COLO829 (cell line): ENCODE measurements at places on chromosomes 7 and 10.

GRCh38 chr10:1626410-1626809 is 110.9 kb downstream of the ADARB2 start:
- DNase-seq: no peak

GRCh38 chr10:12444981-12445700 is 95.8 kb downstream of the CAMK1D start:
- DNase-seq: no peak

- no peak for DNase-seq
These were observed 419.1 kb downstream of the AUTS2 start for GRCh38 chr7:70017357-70017756.

- DNase-seq: no peak
These were observed 146.5 kb downstream of the CSTF2T start for GRCh38 chr10:51552879-51553278.

- DNase-seq: peak; percentile 94
These were observed 14.1 kb downstream of the YAE1 start for GRCh38 chr7:39580149-39580874.

DNA sequence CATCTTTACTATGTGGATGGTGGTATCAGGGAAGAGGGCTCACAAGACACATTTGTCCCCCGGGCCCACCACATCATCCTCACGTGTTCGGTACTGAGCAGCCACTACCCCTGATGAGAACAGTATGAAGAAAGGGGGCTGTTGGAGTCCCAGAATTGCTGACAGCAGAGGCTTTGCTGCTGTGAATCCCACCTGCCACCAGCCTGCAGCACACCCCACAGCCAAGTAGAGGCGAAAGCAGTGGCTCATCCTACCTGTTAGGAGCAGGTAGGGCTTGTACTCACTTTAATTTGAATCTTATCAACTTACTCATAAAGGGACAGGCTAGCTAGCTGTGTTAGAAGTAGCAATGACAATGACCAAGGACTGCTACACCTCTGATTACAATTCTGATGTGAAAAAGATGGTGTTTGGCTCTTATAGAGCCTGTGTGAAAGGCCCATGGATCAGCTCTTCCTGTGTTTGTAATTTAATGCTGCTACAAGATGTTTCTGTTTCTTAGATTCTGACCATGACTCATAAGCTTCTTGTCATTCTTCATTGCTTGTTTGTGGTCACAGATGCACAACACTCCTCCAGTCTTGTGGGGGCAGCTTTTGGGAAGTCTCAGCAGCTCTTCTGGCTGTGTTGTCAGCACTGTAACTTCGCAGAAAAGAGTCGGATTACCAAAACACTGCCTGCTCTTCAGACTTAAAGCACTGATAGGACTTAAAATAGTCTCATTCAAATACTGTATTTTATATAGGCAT is 9.1 kb upstream of the CSGALNACT2 start:
- DNase-seq: peak; percentile 90

GRCh38 chr7:382043-382400 is 92.1 kb downstream of the FOXL3 start:
- no peak for DNase-seq

- DNase-seq: peak; percentile 97
These were observed 57.1 kb upstream of the IGFBP3 start for GRCh38 chr7:45978010-45978681.

- DNase-seq: peak; percentile 23
These were observed 455.3 kb downstream of the REEP3 start for GRCh38 chr10:63976538-63976937.

- no peak for DNase-seq
These were observed 949 bp upstream of the CLIP2 start for GRCh38 chr7:74288034-74288881.

GRCh38 chr10:127695431-127695830 is 41.6 kb upstream of the FOXI2 start:
- DNase-seq: no peak

DNA sequence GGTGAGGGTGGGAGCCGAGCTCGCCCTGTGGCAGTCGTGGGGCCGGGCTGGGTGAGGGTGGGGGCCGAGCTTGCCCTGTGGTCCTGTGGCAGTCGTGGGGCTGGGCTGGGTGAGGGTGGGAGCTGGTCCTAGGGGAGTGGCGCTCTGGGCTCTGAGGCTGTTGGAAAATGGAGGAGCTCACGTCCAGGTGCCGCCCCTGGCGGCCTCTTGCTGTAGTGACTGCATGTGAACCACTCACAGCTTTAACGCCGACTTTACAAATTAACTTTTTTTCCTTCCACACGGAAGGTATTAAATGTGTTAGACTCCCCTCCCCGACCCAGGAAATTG is 312.6 kb downstream of the WDR37 start:
- DNase-seq: peak; percentile 33

DNA sequence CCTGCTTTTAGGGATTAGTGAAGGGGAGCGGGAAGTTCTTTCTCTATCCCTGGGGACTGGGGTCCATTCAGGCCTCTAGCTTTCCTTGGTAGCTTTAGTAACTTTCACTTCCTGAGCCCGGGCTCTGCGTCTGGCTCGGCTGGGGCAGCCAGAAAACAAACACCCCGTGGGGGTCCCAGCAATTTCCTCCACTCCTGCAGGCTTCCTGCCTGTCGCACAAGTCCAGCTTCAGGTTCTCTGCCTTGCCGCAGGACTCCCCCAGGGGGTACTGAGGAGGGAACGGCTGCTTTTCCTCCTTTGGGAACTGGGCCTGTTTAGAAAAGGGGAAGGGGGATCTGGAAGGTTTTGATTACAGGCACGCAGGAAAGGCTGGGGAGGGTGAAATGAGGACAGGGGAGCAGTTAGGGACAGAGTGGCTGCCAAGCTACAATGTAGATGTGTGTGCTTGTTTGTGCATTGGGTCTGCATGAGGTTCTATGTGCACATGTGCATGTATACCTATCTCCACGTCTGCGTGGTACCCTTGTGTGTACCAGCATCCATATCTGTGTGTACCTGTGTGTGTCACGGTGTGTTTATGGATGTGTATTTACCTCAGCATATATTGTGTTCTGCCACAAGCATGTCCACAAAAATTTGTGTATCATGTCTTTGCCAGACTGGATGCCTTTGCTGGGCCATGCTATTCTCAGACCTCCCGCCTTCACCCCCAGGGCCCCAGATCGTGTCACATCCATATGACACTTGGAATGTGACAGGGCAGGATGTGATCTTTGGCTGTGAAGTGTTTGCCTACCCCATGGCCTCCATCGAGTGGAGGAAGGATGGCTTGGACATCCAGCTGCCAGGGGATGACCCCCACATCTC is 2.0 kb downstream of the KAZALD1 start:
- no peak for DNase-seq

DNA sequence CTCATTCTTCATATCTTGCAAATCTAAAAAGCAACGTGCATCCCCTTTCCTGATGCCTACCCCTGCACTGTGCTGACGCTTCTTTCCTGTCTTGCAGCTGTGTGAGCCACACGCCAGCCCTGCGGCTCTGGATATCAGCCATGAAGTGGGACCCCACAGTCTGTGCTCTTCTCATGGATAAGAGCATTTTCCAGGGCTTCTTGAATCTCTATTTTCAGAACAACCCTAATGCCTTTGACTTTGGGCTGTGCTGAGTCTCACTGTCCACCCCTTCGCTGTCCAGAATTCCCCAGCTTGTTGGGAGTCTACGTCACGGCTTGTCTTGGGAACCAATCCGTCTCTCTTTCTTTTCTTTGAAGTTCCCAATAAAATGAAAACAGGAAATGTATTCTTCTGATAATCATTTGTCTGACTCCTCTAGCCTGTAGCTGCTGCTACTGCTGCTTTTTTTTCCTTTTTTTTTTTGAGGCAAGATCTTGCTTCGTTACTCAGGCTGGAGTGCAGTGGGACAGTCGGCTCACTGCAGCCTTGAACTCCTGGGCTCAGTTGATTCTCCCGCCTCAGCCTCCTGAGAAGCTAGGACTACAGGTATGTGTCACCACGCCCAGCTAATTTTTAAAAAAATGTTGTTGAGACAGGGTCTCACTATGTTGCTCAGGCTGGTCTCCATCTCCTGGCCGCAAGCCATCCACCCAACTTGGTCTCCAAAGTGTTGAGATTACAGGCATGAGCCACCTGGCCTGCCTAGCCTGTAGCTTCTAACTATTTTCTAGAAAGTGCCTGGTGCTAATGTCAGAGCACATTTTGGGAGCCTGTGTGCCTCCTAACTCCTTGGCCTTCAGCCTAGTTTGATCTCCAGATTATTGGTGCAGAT is 30.3 kb downstream of the GSTO2 start:
- DNase-seq: no peak

DNA sequence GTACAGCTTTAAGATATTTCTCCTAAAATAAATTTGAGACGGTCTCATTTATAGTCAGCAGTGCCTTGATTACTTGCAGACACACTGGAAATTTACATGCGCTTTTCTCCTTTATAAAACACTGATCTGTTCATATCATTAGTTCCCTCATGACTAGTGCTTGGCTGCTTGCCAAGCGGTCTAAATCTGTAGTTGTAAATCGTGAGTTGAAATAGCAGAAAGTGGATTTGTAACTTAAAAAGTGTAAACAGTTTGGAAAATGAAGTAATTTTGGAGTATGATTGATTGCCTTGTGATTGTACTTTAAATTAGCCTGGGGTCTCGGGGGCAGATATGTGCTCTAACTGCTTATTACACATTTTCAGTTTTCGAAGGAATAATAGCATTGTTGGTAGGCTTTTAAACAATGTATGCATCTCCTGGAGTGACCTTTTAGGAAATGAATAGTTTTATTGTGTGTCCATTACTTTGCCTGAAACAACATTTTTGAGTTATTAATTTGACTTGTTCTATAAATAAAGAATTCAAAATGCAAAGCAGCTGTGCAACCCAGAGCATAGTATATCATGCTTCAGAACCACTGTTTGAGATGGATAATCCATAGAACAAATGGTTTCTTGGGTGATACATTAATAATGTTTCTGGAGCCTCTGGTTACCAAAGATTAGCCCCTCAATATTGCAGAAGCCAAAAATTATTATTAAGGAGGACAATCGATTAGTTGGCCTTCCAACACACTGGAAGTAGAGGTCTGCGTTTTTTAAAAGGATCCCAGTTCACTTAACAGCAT is 73.3 kb downstream of the ARID5B start:
- peak; percentile 68 for DNase-seq

DNA sequence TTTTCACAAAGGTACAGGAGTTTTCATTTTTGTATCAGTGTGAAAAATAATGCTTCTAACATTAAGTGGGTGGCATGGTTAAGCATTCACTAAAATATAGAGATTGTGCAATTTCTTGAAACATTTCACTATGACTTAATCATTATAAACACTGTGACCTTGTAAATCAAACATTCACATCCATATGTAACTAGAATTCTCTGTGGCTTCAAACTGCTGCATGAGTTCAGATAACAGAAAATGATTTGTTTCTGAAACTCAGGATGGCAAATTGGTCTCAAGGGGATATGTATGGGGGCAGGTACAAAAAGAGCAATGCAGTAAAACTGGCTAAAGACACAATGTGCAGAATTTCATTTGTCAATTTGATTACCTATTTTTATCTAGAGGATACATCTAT is 3.8 kb downstream of the FAM133B start:
- DNase-seq: no peak

DNA sequence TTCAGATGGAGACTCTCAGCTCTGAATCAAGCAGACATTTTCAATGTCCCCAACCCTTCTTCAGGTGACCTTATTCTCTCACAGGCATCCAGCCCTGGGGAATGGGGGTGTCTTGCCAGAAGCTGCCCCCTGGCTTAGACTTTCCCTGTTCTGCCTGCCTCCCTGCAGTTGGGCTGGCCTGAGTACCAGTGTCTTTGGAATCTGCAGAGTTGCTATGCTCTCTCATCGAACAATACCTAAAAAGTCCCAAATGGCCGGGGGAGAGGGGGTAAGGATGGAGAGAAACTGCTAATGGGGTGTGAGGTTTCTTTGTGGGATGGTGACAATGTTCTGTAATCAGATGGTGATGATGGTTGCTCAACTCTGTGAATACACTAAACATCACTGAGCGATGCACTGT is 20.6 kb downstream of the SLC18A2 start:
- DNase-seq: no peak

DNA sequence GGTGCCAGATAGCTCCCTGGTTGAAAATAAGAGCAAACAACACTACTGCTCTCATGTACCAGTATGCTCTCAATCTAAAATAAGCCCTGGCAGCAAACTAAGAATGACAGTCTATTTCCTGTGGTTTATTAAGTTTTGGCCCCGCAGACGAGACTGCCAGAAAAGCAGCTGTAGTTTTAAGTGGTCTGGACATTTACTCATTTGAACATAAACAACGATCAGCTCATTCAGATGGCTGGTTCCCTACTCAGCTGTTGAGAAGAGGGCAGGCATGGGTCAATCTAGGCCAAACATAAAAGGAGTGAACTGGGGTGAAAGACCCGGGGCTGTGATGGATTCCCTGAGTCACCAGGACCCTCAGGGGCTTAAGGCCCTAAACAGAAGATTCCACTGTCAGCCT is 4.5 kb downstream of the TRIL start:
- DNase-seq: peak; percentile 60

DNA sequence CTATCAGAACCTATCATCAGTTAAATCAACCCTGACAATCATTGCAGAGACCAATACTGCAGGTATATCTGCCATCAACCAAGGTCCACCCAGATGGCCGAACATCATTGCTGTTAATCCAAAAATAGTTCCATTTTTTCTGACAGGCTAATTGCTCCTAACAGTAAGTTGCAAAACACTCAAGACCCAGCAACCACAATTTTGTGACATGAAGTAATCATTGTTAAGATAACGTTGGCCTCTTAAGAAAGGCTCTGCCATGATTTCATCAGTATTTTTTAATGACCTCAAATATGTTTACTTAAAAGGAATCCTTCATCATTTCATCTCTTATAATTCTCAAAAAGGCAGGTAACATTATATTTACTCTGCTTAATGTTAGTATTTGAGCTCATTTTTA is 553.4 kb upstream of the POM121L12 start:
- no peak for DNase-seq

- DNase-seq: no peak
These were observed 144.4 kb downstream of the INSYN2A start for GRCh38 chr10:127052001-127052400.

GRCh38 chr10:6203331-6204062 is 765 bp downstream of the PFKFB3 start:
- DNase-seq: no peak

DNA sequence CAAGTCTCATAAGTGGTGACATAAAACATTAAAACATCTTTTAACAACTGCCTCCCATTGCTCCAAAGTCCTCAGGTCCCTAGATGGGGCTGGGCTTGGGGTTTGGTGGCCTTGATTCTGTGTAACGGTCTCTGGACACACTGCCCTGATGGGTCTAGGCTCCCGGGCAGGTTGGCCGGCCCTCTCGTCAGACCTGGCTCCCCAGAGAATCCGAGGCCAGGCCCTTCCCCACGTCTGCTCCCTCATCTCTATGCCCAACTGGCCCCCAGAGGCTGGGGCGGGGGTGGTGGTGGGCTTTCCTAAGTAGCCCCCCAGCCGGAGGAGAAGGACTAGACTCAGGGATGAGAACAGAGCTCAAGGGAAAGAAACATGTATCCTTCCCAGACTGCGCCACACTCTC is 31.5 kb upstream of the EFCAB10 start:
- DNase-seq: no peak
